ENCODE measurements at places on chromosomes 1 and 21.

DNA sequence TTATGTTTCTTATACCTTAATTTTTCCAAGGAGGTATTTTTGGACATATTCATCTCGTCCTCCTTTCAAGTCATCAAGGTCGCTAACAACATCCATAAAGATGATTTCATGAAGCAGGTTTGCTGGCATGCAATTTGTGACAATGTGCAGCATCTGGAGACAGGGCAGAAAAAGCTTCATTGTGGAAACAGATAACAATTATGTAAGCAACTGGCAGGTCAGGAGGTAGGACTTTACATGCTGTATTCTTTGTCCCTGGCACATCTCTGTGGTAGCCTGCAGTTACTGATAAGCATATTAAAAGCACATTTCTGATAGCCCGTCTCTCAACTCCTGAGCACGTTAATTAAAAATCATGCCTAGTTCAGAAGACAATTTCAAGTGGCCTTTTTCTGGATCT, 156.8 kb downstream of the LEPR start:
- H3K4me3 ChIP-seq: no peak overlapping the region
- no peak for DNase-seq
- H3K4me1 ChIP-seq: no peaks in the 10 kb centered on the region
- H3K36me3 ChIP-seq: no peaks in the 10 kb centered on the region
- no peak overlapping the region for H3K27ac ChIP-seq
- no peaks in the 10 kb centered on the region for H3K27me3 ChIP-seq

GRCh38 chr21:43012596-43012995, 38.2 kb downstream of the PKNOX1 start:
- H3K27me3 ChIP-seq: no peaks in the 10 kb centered on the region
- H3K36me3 ChIP-seq: peaks cover 32% of the 10 kb centered on the region
- DNase-seq: no peak
- no peaks in the 10 kb centered on the region for H3K4me1 ChIP-seq
- H3K4me3 ChIP-seq: no peak overlapping the region
- no peak overlapping the region for H3K27ac ChIP-seq

- H3K4me3 ChIP-seq: no peak overlapping the region
- H3K4me1 ChIP-seq: peaks cover 9% of the 10 kb centered on the region
- DNase-seq: no peak
- H3K27ac ChIP-seq: no peak overlapping the region
- H3K36me3 ChIP-seq: no peaks in the 10 kb centered on the region
- H3K27me3 ChIP-seq: peaks cover 14% of the 10 kb centered on the region
Measured at GRCh38 chr1:232378266-232379062, 251.5 kb downstream of the SIPA1L2 start.

DNA sequence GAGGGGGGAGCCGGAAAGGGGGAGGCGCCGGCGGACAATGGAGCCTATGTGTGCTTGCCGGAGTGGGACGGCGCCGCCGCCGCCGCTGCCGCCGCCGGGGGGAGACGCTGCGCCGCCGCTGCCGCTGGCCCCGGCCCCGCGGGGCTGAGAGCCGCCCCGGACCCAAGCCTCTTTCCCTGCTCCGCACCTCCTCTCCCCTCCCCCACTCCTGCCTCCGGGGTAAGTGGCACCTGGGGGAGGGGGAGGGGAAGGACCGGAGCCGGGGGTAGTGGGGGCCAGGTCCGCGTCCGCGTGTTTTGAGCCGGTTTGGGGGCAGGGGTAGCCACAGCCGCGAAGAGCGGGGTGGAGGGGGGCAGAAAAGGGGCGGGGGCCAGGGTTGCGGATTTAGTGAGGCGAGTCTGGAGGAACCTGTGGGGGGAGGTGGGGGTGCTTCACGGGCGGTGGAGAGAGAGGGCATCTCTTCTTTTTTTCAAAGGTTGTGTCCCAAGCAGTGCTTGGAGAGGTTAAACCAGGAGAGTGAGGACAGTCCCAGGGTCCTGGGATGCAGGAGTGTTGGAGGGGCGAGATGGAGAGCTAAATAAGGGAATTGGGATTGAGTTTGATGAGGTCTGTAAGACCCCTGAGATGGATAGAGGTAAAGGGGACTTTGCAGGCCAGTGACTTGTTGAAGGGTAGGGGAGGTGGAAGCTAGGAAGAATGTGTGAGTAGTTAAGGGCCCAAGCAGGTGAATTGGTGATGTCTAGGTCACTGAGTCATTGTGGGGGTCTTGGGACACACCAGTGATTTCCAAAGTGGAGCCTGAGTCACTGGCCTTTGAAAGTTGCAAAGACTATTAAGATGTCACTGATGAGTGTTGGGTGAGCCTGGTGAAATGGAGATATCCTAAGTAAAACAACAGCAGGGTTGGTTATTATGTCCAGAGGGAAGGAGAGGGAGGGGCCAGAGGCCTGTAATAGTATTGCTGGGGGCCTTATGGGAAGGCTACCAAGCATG, 59.1 kb downstream of the BCL9 start:
- peaks cover 14% of the 10 kb centered on the region for H3K36me3 ChIP-seq

DNA sequence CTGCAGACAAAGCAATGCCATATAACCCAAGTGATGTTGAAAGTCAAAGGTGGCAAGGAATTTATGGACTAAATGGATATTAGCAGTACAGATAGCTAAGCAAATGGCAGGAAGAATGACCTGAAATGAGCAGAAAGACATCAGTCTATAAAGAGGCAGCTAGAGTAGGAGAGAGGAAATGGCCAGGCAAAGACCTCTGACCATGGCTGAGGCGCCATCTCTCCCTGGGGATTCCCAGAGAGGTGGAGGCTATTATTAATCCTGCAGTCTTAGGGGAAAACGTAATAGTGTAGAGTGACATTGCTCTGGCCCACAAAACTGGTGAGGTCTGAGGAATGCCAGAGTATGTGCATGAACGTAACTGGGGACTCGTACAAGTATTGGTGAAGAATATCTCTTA, 563.6 kb upstream of the PRMT6 start:
- no peaks in the 10 kb centered on the region for H3K4me1 ChIP-seq
- no peak overlapping the region for H3K27ac ChIP-seq
- no peaks in the 10 kb centered on the region for H3K27me3 ChIP-seq
- H3K36me3 ChIP-seq: no peaks in the 10 kb centered on the region

Data from activated naive CD8-positive, alpha-beta T cell treated with anti-CD3 and anti-CD28 coated beads, Interleukin-2, amount 50 U/mL, for 24 hours (primary cell).